Activated naive CD8-positive, alpha-beta T cell treated with anti-CD3 and anti-CD28 coated beads, Interleukin-2, amount 10 ng/mL, durations not matched to agents 7 days and 5 days (primary cell): ENCODE measurements at places on chromosomes 5 and 9. TPM values are rescaled to one million over a fixed set of nuclear protein-coding genes. Genes with fewer than 3 reads are reported as not detected.

GRCh38 chr5:18607570-18607969 is 973.3 kb downstream of the TAF11L14 start:
- DNase-seq: no peak

- no peak for DNase-seq
These were observed 353.3 kb downstream of the MAN2A1 start for GRCh38 chr5:110043025-110043424.

DNA sequence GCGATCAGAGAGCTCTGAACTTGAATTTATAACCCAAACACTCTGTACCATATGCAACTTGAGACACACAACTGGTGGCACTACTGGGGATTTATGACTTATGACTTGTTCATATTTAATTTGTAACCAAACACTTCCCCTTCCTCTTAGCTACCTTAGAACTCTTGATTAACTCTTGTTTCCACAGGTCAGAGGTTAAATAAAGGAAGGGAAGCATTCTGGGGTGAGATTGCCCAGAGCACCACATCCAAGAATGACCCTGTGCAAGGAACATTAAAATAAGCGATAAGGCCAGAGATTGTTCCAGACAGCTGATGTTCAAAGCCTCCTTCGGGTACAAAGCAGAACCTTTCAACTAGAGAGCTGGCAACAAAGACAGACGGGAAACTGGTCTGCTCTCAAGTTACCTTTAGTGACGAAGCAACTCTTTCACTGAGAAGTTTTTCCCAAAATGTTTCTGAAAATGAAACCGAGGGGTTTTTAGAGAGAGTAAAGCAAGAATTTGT is 242.6 kb downstream of the DENND1A start:
- DNase-seq: no peak

- DNase-seq: no peak
These were observed 42.2 kb downstream of the PTPN3 start for GRCh38 chr9:109455861-109456260.

DNA sequence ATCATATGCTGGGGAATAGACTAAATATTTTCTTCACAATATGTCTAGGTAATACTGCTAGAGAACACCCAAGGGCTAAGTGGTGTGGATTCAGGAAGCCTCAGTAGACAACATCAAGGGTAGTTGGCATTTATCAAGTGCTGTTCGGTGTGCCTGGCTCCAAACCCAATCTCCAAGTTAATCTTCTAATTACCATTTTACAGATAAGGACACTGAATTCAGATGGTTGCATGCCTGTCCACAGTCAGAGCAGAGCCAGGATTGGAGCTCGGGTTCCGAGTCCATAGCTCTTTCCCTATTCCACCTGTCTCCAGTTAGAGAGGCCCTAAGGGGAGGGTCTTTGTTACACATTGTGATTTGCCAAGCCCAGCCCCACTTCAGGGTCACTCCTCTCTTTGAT is 58.2 kb downstream of the FGF18 start:
- DNase-seq: no peak

DNA sequence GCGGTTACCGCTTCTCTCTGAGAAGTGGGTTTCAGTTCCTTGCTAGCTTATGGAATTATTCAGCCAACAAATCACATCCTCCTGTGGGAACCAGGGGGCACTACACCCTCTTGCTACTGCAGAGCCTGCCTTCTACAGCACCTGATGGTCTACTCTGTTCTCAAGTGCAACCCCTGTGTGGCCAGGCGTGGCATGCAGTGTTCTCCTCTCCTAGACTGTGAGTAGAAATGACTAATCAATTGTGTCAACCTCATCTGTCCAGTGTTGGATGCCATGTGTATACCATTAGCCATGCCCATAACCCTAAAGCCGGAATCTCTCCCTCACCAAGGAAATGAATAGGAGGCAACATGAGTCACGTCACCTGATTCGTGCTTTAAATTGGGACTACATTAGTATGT is 117.2 kb upstream of the LIFR start:
- no peak for DNase-seq

DNA sequence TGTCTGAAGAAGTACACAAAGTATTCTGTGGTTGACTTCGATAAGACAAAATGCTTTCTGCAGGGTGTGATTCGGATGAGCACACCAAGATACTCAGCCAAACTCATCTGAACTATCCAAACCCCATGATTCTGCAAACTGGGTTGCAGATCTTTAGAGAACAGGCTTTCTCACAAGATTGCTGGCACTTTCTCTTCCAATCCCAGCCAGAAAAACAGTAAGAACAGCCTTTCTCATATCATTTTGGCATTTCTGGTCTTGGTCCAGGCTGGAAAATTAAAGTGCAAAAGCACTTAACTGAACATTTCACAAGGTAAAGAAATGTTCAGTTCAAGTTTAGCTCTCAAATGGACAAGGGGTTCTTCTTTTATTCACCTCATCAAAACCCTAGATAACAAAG is 269.1 kb downstream of the NR2F1-AS1 start:
- no peak for DNase-seq

DNA sequence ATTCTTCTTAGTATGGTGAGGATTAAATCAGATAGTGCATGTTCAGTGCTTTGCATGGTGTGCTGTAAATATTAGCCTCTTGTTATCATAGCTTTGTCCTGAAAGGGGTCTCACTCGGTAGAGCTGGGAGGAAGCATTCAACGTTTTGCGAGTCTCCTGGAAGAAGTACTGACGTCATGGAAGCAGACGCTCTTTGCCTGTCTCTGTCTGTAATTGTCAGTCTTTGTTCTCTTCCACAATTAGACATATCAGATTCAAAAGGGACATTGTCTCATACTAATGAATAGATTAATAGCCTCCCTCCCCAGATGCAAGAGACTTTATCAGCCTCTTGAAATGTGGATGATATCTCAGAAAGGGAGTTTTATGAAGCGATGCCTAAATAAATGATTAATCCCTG is 91.8 kb upstream of the CXCL14 start:
- no peak for DNase-seq

- DNase-seq: no peak
These were observed 59.2 kb downstream of the CCDC192 start for GRCh38 chr5:127762412-127762811.

GRCh38 chr5:20959347-20959746 is 971.3 kb upstream of the CDH18 start:
- no peak for DNase-seq

DNA sequence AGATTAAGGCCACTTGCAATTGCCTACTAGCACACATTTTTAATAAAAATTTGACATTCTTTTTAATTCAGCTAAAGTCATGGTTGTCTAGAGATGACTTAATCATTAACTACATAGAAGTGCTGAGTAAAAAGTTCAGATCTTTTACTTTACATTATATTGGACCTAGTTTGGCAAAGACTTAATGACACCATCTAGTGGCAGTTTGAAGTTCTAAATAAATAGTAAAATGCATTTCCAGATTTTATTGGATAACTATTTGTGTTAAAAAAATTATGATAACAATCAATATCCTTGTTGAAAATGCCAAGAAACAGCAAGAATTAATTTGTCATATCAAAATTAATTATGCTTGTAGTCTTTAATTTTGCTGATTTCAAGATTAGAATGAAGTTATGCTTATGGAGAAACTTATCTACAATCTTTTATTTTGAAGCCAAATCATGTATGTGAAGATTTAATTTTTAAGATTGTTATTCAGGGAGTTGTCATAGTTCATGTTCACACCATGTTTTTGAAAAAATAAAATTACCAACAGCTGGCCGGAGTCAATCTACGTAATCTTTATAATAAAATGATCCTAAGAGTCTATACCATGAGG is 69.6 kb upstream of the PJA2 start:
- no peak for DNase-seq

DNA sequence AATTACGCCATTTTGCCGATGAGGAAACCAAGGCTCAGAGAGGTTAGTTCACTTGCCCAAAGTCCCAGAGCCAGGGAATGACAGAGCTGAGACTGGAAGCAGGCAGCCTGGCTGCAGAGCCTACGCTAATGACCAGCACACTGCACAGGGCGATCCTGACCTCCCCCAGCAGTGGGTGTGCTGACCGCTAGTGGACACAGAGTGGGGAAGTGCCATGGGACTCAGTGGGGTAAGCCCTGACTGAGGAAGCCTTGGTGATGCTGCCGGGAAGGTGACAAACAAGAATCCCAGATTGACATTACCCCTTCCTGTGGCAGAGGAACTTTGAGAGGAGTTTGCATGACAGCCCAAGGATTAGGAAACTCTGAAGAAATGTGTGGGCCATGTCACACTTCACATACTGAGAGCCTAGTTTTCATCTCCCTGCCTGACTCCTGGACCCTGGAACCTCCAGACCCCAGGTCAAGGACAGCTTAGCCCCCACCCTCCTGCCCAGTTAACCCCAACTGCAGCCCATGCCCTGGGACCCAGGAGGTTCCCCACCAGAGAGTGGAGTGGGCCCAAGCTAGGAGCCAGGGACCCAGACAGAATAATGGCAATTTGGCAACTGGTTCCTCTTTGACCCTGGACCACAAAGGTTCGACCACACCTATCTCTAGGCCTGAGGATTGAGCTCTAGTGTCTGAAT is 19.7 kb upstream of the CSF1R start:
- DNase-seq: no peak

DNA sequence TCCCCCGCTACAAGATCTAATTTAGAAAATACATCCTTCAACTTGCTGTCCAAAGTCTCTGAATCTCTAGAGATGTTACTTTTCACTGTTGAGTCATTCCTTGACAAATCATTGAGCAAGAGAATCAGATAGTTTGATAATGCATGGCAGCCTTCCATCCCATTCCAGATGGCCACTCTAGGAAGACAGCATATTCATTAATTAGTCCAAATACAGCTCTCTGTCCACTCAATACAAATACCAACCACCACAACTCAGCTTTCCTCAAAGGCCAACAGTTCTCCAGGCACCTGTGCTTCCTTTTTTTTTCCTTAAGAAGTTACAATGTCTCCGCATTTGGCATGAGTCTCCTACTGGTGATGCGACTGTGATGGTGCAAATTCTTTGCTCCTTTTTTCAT is 72.3 kb downstream of the DROSHA start:
- DNase-seq: no peak

GRCh38 chr9:114180696-114181606 is 25.6 kb downstream of the COL27A1 start:
- no peak for DNase-seq

GRCh38 chr5:23451156-23451555 is 56.3 kb upstream of the PRDM9 start:
- DNase-seq: no peak

DNA sequence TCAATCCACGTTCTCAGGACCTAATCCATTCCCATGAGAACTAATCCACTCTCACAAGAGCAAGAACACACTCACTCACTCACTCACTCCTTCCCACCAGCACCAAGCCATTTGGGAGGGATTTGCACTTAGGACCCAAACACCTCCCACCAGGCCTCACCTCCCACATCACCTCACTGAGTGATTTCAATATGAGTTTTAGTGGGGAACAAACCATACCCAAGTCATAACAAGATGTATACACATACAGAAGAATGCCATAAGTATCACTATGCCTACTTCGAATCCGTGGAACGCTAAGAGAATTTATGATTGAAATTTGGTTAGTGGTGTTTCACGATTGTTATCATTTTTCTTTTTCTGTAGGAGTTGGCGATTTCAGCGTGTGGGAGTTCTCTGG is 29.3 kb upstream of the CTSL start:
- no peak for DNase-seq

GRCh38 chr5:147204576-147204975 is 30.2 kb upstream of the STK32A start:
- DNase-seq: no peak

GRCh38 chr9:106862110-106862820 is 701 bp upstream of the ZNF462 start:
- no peak for DNase-seq

GRCh38 chr5:141986072-141986471 is 17.2 kb downstream of the RNF14 start:
- no peak for DNase-seq

GRCh38 chr5:102750151-102750834 is 4.8 kb upstream of the PAM start:
- no peak for DNase-seq

The ZNF79 gene
- 15.0 TPM for total RNA-seq

The RNF183 gene
- total RNA-seq: 0.37 TPM

The SURF6 gene
- total RNA-seq: 21.0 TPM

The NUTM2F gene
- total RNA-seq: not detected

The GCNT4 gene
- total RNA-seq: 6.0 TPM

The LCN6 gene
- total RNA-seq: not detected

The CCNO gene
- not detected for total RNA-seq

The RUSC2 gene
- total RNA-seq: 2.1 TPM

The C5orf52 gene
- total RNA-seq: not detected

The SOWAHA gene
- not detected for total RNA-seq

The UGT3A1 gene
- not detected for total RNA-seq

The SCGB3A2 gene
- not detected for total RNA-seq

The PCDHAC1 gene
- total RNA-seq: not detected

The RMRP gene
- 10,452 TPM for total RNA-seq

The SLC22A4 gene
- total RNA-seq: 0.14 TPM

The TSSK1B gene
- total RNA-seq: not detected

The SOHLH1 gene
- not detected for total RNA-seq

The GRXCR2 gene
- total RNA-seq: not detected

The PCDHGA3 gene
- total RNA-seq: not detected
